ENCODE measurements at places on chromosomes 13 and 19.

- DNase-seq = no peak
These were observed 31.9 kb downstream of the HTR2A start for GRCh38 chr13:46864941-46865340.

DNA sequence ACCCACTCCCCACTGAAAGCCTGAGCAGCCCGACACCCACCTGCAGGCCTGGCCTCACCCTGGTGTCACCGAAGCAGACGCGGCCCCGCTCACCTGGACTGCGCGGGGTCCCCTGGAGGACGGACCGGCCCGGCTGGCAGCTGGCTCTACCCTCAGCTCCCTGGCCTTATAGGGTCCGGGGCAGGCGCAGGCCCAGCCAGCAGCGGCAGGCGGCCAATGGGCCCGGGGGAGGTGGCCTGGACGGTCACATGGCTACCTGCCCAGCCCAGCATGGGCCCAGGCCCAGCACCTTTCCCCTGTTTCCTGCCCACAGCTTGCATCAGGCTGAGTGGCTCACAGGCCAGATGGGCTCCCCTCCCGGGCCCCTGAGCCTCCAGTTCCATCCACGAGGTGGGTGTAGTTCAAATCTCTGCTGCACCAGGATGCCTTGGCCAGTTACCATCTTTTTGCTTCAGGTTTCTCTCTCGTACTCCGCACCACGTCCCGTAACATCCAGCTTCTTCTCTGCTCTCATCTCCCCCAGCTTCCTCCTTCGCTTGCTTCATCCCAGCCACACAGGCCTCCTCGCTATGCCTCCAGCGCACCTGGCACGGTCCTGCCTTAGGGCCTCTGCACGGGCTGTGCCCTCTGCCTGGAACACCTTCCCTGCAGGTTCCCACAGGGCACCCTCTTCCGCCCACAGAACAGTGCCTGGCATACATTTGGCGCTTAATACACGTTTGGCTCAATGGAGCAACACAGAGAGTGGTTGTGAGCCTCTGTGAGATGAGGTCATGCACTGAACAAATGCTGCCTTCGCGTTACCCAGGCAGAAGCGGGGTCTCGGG is at the start of gene PLIN4:
PLIN4 (minus strand) TSS at position 142 of the 827 bp plus-strand sequence. CDS start 214 bp downstream, outside the sequence.
- no peak for DNase-seq

DNA sequence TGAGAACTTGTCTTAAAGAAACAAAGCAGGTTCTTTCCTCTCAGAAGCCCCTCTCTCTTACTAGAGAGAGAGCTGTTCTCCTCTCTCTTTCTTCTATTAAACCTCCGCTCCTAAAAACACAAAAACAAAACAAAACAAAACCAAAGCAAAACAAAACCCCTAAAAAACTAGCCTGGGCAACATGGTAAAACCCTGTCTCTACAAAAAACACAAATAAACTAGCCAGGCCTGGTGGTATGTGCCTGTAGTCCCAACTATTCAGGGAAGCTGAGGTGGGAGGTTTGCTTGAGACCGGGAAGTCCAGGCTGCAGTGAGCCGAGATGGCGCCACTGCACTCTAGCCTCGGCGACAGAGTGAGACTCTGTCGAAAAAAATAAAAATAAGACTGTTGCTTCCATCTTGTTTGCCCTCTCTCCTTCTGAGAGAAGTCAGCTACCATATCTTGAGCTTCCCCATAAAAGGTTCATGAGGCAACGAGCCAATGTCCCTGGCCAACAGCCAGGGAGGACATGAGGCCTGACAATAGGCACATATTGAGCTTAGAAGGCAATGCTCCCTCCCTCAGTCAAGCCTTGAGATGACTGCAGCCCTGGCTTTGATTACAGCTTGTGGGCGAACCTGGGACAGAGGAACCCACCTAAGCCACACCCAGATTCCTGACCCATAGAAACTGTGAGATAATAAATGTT is 17.5 kb upstream of the FLT3 start:
- DNase-seq = no peak

GRCh38 chr13:26716984-26717383 is 43.6 kb downstream of the GPR12 start:
- no peak for DNase-seq

DNA sequence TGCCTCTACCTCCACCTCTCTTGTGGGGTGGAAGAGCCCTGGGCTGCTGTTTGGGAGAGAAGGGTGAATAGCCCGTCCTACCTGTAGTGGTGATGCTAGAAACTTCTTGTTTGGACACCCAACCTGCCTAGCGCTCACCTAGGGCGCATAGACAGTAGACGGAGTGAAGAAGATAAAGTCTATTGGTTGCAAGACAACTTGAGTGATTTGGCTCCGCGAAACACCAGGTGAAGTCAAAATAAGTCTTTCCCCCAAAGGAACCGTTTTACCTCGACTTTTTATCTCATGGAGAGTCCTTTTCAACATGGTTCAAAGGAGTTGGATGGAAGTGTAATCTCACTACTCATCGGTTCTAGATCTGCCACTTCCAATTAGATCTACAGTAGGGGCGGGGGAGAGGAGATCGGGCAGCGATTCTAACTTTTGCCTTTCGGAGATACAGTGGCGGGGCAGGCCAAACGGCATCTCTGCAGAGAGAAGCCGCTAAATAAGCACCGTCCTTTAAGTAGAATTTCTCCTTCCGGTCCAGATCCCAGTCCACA is 694 bp upstream of the ZIC5 start:
- DNase-seq = no peak

All from Kasumi-1 (cell line).